Epithelial cell of prostate (primary cell): ENCODE measurements at places on chromosomes 7 and 10.

- no peak for DNase-seq
Measured at GRCh38 chr7:131529179-131529578, 27.2 kb downstream of the PODXL start.

GRCh38 chr7:129123510-129123857, 21.0 kb upstream of the TSPAN33 start:
- no peak for DNase-seq

- no peak for DNase-seq
Measured at GRCh38 chr10:84084342-84084741, 55.0 kb upstream of the GHITM start.

GRCh38 chr10:119199231-119199992, 8.0 kb upstream of the GRK5 start:
- DNase-seq: peak; percentile 37

GRCh38 chr7:140478246-140479061, 851 bp downstream of the MKRN1 start:
- DNase-seq: no peak

DNA sequence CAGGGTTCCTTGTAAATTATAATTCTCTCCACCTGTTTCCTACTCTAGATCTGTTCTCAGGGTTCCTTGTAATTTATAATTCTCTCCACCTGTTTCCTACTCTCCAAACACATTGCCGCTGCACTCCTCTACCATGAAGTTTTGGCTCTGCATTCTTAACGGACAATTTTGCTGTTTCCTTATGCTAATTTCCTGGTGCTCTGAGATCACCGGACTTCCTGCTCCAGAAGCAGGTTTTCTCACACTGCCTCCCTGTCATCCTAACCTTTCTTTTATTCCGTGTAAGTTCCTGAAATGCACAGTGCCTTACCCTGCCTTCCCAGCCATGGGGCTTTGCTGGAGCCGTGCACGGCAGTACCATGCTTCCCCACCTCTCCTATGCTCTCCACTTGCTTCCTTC, 256.8 kb downstream of the PLXNA4 start:
- DNase-seq: no peak

GRCh38 chr7:875476-876076, 778 bp upstream of the GET4 start:
- DNase-seq: no peak

DNA sequence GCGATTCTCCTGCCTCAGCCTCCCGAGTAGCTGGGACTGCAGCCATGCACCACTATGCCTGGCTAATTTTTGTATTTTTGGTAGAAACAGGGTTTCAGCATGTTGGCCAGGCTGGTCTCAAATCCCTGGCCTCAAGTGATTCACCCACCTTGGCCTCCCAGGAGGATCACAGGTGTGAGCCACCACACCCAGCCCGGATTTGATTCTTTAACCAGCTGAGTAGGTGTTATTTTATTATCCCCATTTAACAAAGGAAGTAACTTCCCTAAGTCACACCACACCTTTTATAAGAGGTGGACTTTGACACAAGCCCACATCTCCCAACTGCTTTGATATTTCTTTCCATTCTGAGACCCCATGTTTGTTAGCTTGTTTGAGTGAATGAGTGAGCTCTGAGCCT, 25.0 kb downstream of the SLC25A28 start:
- DNase-seq: no peak

DNA sequence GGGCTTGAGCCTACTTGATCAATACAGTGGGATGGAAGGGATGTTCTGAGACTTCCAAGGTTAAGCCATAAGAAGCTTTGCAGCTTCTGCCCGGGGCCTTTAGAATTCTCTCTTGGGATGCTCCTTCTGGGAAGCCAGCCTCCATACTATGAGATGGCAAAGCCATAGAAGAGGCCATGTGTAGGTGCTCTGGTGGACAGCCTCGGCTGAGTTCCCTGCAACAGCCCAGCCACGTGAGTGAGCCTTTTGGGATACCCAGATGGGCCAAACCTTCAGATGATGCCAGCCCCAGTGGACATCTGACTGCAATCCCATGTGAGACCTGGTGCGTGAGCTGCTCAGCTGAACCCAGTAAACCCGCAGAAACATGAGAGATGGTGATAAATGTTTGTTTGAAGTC, 370.6 kb downstream of the RPS24 start:
- no peak for DNase-seq

- DNase-seq: peak; percentile 76
Measured at GRCh38 chr7:85070967-85071628, 115.8 kb downstream of the SEMA3D start.

GRCh38 chr10:117936141-117936540, 110.6 kb downstream of the RAB11FIP2 start:
- no peak for DNase-seq

GRCh38 chr10:32616438-32616837, 170.5 kb downstream of the CCDC7 start:
- DNase-seq: no peak

DNA sequence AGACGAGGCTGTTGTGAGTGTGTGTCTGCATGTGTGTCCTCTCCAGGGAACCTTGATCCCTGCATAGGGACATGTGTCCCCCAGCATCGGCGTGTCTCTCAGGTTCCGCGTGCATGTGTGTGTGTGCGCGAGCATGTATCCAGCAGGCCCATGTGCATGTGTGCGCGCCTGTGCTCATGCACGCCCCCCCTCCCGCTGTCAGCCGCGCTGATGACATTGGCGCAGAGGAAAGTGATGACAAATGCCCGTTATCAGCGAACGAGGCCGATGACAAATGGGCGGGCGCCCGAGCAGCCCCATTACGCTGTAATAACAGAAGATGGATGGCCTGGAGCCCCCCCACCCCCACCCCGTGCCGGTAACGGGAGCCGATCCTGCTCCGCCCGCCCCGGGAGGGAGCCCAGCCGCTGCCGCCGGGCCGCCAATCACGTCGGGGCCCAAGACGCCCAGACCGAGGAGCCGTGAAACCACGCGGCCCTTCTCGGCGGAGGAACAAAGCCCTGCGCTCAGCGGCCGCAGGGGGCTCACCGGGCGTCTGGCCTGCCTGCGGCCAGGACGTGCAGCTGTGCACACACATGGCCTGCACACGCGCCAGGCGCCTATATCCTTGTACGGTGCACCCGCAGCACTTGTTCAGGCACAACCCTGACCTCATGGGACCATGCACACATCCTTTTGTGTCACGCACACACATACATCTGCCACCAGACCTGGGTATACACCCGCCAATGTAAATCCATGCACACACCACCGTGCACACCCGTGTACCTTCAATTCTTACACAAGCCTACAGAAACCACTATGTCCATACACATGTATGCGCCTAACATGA, 21.5 kb downstream of the POLL start:
- no peak for DNase-seq

DNA sequence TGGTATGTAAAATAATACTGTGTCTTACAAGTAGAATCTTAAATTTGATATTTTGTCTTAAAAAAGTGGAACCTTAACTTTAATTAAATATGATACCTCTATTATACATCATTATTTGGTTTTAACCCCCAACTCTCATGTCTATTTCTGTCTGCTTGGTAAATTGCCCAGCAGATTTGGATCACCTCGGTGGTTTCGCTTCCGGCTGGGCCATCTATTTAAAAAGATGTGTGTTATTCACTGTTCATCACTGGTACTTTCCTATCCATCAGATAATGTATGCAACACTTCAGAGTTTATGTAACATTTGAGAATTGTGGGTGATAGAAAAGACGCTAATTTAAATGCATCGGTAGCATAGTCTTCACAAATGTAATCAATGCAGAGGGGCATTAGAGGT, 119.7 kb downstream of the SND1 start:
- DNase-seq: no peak

GRCh38 chr10:45447416-45447815, 73.4 kb downstream of the ALOX5 start:
- no peak for DNase-seq

DNA sequence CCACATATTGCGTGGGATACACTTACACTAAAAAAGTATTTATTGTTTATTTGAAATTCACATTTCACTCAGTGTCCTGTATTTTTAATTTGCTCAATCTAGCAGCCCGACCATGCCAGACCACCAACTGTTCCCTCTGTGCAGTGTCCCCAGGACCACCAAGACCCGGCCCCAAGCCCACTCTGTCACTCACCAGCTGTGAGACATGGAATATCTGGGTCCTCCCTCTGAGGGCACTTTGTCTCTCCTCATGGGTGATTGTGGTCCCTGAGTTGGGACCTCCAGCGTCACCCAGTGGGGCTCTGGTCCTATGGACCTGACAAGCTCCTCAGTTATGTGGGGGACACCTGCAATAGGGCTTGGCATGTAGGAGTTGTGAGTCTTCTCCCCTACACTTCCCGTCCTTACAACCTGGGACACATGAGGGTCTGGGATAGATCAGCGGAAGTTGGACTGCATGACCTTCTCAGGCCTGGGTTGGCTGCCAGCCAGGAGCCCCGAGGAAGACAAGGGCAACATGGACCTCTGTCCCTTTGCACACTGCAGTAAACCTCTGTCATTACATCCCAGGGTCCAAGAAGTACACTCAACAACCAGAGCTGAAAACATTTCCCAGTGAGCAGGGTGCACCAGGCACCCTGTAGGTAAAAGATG, 12.1 kb downstream of the C10orf71 start:
- no peak for DNase-seq

- DNase-seq: no peak
Measured at GRCh38 chr7:116805100-116805544, 57.3 kb upstream of the CAPZA2 start.

GRCh38 chr10:47255033-47255813, 44.8 kb upstream of the GDF10 start:
- DNase-seq: no peak

DNA sequence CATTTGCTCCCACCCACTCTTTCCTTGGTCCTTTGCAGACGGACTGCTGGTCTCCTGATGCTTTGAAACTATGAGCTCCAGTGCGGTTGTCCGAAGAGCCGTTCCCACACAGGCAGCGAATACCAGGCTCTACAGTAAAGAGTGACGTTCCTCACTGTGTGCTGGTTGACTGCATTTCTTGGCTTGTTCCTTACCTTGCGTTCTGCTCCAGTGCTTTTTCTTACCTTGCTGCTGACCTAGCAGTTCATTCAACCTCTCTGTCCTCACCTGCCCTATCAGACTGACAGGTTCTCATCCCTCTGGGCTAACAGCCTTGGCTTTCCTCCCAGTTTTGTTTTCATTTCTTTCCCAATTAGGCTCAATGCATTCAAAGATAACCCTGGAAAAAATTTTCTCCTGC, 214.8 kb downstream of the TMEM178B start:
- DNase-seq: no peak

GRCh38 chr10:90066435-90066834, 365.0 kb downstream of the KIF20B start:
- DNase-seq: no peak
